Spleen (tissue), 13 donors: ENCODE measurements at places on chromosomes 6 and 20. TPM values are rescaled to one million over a fixed set of nuclear protein-coding genes. Genes with fewer than 3 reads are reported as not detected.

DNA sequence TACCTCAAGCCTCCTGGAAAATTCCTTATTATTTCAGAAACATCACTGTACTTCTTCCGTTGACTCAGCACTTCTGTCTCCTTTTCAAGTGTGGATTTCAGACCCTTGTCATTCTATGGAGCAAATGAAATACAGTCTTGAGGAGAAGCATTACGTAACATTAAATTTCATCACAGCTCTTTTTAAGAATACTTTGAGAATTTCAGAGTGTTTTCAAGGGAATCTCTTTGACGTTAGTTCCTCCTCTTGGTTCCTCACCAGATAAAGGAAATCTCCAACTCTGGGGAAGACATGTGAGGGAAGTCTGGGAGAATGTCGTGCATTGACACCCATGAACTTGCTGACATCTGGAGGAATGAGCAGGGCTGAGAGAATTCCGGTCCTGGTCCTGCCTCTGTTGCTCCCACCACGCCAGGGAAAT, 32.3 kb downstream of the UST start:
- no peaks in the 10 kb centered on the region for H3K27me3 ChIP-seq
- peaks cover 27% of the 10 kb centered on the region for H3K4me1 ChIP-seq
- no peak overlapping the region for H3K4me3 ChIP-seq
- no peaks in the 10 kb centered on the region for H3K36me3 ChIP-seq
- H3K27ac ChIP-seq, result no peak overlapping the region
- no peak for DNase-seq

DNA sequence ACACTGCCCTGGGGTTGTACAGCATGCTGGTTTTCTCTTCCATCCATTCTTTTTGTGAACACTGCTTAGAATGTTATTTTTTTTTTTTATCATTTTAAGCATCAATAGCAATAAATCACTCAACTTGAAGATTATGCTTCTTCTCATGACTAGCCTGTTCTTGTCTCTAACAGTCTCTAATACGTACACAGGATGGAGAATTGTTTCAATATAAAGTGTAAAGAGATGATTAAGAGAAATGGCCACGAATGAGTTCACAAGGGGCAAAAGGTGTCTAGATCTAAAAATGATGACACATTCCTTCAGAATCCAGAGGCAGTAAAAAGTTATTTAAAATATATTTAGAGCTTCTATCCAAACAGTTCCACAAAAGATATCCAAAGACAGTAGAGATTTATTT, 390.2 kb downstream of the HDGFL1 start:
- H3K4me3 ChIP-seq, result no peak overlapping the region
- peaks cover 3% of the 10 kb centered on the region for H3K4me1 ChIP-seq
- H3K27ac ChIP-seq, result no peak overlapping the region
- no peaks in the 10 kb centered on the region for H3K27me3 ChIP-seq
- H3K36me3 ChIP-seq, result no peaks in the 10 kb centered on the region

GRCh38 chr6:40585651-40586269, 1.4 kb downstream of the LRFN2 start:
- DNase-seq, result no peak
- peaks cover 22% of the 10 kb centered on the region for H3K4me1 ChIP-seq
- H3K36me3 ChIP-seq, result no peaks in the 10 kb centered on the region
- H3K27me3 ChIP-seq, result peaks cover 22% of the 10 kb centered on the region
- H3K27ac ChIP-seq, result no peak overlapping the region

GRCh38 chr20:52953020-52953419, 19.1 kb upstream of the TSHZ2 start:
- H3K36me3 ChIP-seq, result no peaks in the 10 kb centered on the region
- no peak overlapping the region for H3K27ac ChIP-seq
- H3K4me3 ChIP-seq, result no peak overlapping the region
- H3K4me1 ChIP-seq, result no peaks in the 10 kb centered on the region

DNA sequence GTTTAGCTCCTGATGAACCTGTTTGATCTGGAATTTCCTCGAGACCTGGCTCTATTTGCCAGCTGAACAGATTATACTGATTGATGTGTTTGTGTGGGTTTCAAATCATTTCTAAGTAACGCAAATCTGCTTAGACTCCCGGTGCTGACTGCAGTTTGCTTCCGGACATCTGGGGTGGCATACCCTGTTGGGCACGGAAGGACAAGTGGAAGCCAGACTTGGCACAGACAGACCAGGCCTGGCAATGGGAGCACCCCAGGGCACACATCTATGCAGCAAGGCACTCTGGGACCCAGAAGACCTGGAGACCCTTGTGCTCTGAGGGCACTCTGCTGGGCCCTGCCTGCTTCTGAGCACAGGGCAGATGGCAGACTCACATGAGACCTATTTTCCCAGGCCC, 433.7 kb upstream of the CHD6 start:
- H3K27me3 ChIP-seq, result no peaks in the 10 kb centered on the region
- no peak overlapping the region for H3K27ac ChIP-seq
- no peaks in the 10 kb centered on the region for H3K36me3 ChIP-seq
- DNase-seq, result no peak
- no peaks in the 10 kb centered on the region for H3K4me1 ChIP-seq
- no peak overlapping the region for H3K4me3 ChIP-seq

DNA sequence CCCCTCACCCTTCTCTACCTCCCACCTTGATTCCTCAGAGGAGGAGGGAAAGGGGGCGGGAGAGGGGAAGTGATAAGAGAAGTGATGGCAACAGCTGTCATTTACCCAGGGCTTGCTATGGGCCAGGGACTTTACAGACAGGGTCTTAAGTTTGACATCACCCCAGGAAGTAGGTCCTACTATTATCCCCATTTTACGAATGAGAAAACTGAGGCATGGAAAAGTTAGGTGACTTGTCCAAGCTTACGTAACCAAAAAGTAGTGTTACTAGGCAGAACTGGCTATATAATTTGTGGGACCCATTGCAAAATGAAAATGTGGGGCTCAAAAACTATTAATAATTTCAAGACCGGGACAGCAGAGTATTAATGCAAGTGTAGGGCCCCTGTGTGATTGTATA, 10.5 kb upstream of the FANCE start:
- no peak overlapping the region for H3K4me3 ChIP-seq
- no peaks in the 10 kb centered on the region for H3K27me3 ChIP-seq
- no peak for DNase-seq
- no peaks in the 10 kb centered on the region for H3K36me3 ChIP-seq

DNA sequence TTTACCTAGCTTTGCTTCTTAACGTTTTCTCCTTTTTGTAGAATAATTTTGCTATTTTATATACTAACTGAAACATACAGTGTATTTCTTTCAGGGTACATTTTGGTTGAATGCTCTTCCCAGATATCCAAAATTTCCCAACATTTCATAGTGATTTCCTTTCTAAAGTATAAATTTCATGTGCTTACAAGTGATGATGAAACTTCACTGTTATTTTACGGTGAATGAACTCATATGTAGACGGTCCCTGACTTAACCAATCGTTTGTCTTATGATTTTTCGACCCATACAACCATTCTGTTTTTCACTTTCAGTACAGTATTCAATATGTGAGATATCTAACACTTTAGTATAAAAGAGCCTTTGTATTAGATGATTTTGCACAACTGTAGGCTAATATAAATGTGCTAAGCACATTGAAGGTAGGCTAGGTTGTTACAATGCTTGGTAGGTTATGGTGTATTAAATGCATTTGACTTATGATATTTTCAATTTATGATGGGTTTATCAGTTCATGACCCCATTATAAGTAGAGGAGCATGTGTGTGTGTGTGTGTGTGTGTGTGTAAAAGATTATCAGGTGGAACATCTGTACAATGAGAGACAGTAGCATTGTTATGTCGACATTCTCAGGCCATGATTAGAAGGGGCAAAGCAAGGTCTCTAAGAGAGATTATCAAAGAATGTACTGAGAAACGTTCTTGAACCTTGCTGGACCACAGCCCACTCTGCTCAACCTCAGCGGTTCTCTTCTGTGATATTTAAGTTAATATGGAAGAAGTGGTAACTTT, 20.9 kb downstream of the HIVEP1 start:
- peaks cover 3% of the 10 kb centered on the region for H3K4me1 ChIP-seq
- no peak overlapping the region for H3K4me3 ChIP-seq
- H3K27me3 ChIP-seq, result no peaks in the 10 kb centered on the region
- no peak for DNase-seq
- H3K27ac ChIP-seq, result no peak overlapping the region
- H3K36me3 ChIP-seq, result peaks cover 32% of the 10 kb centered on the region

DNA sequence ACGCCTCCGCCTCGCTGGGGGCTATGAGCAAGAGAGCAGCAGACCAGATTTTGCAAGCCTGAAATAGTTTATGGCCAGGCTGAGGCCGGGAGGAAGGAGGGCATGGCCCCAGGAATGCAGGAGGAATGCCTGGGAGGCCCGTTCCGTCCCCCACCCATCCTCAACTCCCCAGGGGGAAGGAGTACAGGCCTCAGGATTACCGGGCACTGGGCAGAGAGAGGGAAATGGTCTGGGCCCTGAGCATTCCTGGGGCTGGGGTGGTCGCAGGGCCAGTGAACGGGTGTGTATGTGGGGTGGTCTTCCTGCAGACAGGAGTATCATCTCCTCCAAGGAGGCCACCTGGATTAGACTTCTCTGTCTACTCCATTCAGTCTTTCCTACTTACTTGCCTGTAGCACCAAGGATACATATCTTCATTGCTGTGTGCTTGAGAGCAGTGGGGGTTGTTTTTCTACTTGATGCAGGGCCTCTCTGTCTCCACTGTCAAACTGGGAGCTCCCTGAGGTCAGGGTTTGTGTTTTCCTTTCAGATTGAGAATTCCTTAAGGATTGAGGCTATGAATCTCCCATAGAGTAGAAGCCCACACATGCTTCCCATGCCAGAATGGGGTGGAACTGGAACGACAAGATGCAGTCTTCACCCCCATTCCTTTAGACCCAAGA, 81.3 kb downstream of the VEGFA start:
- no peaks in the 10 kb centered on the region for H3K36me3 ChIP-seq
- DNase-seq, result no peak
- H3K27ac ChIP-seq, result no peak overlapping the region

DNA sequence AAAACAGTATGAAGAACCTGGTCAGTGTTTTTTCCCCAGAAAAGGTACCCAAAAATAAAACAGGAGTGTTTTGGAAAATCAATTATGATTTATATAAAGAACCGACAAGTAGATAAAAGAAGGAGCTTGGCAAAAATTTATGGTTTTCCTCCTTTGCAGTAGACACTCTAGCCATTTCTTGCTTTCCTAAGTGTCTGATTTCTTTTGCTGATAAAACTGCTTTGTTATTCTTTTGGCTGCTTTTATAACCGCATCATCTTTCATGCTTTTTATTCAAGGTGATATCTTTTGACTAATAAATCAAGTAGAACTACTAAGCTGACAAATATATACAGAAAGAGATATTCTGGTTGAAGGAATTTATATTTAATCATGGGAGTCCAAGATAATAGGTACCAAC, 16.6 kb downstream of the ATG5 start:
- H3K27ac ChIP-seq, result no peak overlapping the region
- H3K4me1 ChIP-seq, result peaks cover 30% of the 10 kb centered on the region
- H3K4me3 ChIP-seq, result no peak overlapping the region
- H3K36me3 ChIP-seq, result no peaks in the 10 kb centered on the region

- no peaks in the 10 kb centered on the region for H3K36me3 ChIP-seq
- H3K4me3 ChIP-seq, result no peak overlapping the region
- no peak for DNase-seq
- H3K27ac ChIP-seq, result no peak overlapping the region
Measured at GRCh38 chr20:19272976-19273654, 60.7 kb downstream of the SLC24A3 start.

GRCh38 chr6:25637960-25638434, 14.0 kb upstream of the SCGN start:
- no peak overlapping the region for H3K4me3 ChIP-seq
- no peaks in the 10 kb centered on the region for H3K4me1 ChIP-seq
- no peak for DNase-seq
- no peaks in the 10 kb centered on the region for H3K36me3 ChIP-seq
- H3K27ac ChIP-seq, result no peak overlapping the region
- peaks cover 5% of the 10 kb centered on the region for H3K27me3 ChIP-seq

- H3K4me3 ChIP-seq, result no peak overlapping the region
- H3K4me1 ChIP-seq, result no peaks in the 10 kb centered on the region
- no peaks in the 10 kb centered on the region for H3K27me3 ChIP-seq
- no peak overlapping the region for H3K27ac ChIP-seq
- H3K36me3 ChIP-seq, result no peaks in the 10 kb centered on the region
Measured at GRCh38 chr6:127886603-127887002, 14.3 kb downstream of the THEMIS start.

- H3K27ac ChIP-seq, result peak overlapping the region; percentile 59
- H3K4me3 ChIP-seq, result no peak overlapping the region
- no peaks in the 10 kb centered on the region for H3K27me3 ChIP-seq
- no peak for DNase-seq
- no peaks in the 10 kb centered on the region for H3K36me3 ChIP-seq
- H3K4me1 ChIP-seq, result no peaks in the 10 kb centered on the region
Measured at GRCh38 chr20:50724112-50724725, 7.2 kb upstream of the PARD6B start.

DNA sequence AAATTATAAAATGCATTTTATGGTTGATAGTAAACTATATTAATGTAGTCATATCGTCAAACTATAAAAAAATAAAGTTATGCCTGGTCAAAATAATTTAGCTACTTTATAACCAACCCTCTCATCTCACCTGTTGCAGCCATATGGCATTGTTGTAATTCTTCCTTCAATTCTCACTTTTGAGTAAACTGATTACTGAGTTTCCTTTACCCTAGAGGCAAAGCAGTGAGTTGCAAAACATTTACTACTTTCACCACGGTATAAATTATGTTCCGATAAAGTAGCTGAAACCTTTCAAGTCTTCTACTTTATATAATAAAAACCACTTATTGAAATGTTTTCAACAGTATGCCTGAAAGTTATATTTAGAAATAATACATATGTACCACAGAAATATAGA, 113.8 kb downstream of the AHI1 start:
- H3K27ac ChIP-seq, result no peak overlapping the region
- H3K4me3 ChIP-seq, result no peak overlapping the region
- H3K27me3 ChIP-seq, result no peaks in the 10 kb centered on the region
- peaks cover 3% of the 10 kb centered on the region for H3K36me3 ChIP-seq

GRCh38 chr20:17519606-17520285, 11.4 kb downstream of the BFSP1 start:
- no peaks in the 10 kb centered on the region for H3K36me3 ChIP-seq
- DNase-seq, result no peak
- no peak overlapping the region for H3K4me3 ChIP-seq
- H3K27me3 ChIP-seq, result no peaks in the 10 kb centered on the region
- peaks cover 3% of the 10 kb centered on the region for H3K4me1 ChIP-seq

DNA sequence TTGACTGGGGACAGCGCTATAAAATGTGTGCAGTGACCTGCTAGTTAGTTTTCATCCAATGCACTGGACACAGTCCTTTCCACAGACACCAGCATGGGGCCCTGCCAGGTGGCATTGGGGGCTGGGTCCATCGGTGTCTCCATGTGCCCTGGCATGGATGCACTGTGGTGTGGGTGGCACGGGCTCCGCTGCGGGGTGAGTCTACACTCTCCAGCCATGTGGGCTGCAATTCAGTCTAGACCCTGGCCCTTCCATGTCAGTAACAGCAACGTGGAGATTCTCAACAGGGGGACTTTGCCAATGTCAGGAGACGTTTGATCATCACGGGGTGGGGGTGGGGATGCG, 100.0 kb downstream of the RAMACL start:
- H3K4me1 ChIP-seq, result peaks cover 13% of the 10 kb centered on the region
- H3K36me3 ChIP-seq, result no peaks in the 10 kb centered on the region
- no peak overlapping the region for H3K27ac ChIP-seq
- no peaks in the 10 kb centered on the region for H3K27me3 ChIP-seq
- H3K4me3 ChIP-seq, result no peak overlapping the region
- peak; percentile 77 for DNase-seq

NANP gene
- total RNA-seq, result 2.9 TPM

TRAPPC3L gene
- 2.5 TPM for total RNA-seq

RAET1E gene
- total RNA-seq, result 2.0 TPM

PRDM13 gene
- total RNA-seq, result not detected

SEL1L2 gene
- not detected for total RNA-seq

SIRPG gene
- total RNA-seq, result 10.4 TPM
